ENCODE measurements at places on chromosomes 5 and 9. TPM values are rescaled to one million over a fixed set of nuclear protein-coding genes. Genes with fewer than 3 reads are reported as not detected.

DNA sequence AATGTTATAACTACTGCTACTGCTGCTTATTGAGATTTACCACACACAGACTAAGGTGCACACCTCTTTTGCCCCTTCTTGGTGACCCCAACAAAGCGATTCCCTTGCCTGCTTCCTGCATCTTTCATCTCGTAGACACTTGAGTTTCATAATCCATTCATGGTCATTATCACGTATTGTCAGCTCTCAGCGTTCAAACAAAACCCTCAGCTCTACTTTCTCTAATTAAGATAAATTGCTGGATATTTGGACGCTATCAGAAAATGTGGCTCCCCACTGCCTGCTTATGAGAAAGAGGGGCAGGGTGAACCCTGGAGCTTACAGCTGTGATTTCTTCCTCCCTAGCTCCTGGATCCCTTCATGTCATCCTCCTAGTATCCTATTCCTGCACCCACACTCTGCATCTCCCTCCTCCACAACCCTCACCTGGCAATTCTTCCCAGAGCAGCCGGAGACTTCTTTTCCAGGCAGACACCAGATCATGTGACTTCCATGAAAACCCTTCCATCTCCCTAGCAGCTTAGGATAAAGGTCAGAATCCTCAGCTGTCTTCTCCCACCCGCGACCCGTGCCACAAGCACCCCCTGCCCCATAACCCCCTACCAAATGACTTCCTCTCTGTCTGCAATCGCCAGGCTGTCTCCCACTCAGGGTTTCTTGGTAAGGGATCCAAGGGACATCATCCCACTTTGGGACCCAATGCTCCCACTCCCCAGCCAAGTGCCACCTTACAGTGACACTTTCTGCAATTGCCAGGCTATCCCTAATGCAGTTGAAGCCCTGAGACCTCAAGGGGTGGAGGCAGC, 146.5 kb downstream of the NSG2 start:
- DNase-seq: no peak

- no peak for DNase-seq
Observed at GRCh38 chr9:127336506-127337352, 60.2 kb upstream of the SLC2A8 start.

GRCh38 chr9:7433508-7434292, 365.9 kb downstream of the DMAC1 start:
- no peak for DNase-seq

DNA sequence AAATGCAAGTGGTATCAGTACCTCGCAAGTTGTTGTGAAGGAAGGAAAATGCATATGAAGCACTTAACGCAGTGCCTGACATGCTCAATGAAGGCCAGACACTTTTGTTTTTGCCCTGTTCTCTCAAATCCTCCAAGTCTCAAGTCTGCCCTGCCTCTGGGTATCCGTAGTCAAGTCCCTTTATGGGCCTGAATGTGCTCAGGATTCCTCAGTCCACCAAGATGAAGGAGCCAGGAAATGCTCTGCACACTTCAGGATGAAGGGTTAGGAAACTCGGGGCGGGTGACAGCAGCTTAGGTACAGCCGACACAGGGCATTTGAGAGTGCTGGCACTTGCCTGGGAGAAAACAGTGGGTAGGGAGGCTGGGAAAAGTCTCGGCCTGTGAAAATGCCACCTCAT, 1.4 kb downstream of the ECSCR start:
- DNase-seq: no peak

DNA sequence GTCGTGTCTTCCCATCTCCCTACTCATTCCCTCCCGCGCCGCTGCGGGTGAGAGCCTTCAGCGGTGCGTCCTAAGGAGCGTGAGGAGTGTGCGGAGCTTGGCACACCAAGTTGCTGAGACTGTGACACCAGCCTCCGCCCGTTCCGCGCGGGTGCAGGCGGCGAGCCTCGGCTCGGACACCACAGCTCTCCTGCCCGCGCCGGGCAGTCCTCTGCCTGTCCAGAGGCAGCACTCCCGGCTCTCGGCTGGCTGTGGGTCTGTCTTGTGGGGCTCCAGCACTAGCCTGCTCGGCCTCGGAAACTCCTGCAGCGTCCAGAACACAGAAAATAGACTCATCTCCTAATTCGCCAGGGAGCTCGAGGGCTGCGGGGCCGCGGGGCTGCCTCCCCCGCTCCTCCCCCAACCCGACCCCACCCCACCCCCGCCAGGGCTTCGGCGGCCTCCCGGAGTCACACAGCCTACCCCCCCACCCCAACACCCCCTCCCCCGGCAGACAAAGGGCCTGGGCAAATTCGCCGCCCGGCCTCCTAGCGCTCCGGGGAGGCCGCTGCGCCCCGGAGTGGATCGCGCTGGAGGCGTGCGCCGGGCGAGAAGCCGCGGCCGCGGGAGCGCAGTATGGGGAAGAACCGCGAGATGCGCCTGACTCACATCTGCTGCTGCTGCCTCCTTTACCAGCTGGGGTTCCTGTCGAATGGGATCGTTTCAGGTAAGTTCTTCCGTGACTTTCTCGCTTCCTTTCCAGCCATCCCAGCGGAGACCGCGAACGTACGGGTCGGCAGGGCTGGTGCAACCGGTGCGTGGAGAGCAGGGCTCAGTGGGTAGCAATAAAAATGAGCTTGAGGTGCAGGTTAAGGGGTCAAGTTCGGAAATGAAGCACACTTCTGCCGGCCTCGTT, at the start of gene ADAMTS19:
TSS of gene ADAMTS19 (plus strand) at position 522 of the 895 bp plus-strand sequence. CDS start at position 616, 94 bp downstream.
- DNase-seq: peak; percentile 68

GRCh38 chr5:80654054-80654390, 430 bp upstream of the MSH3 start:
- peak; percentile 35 for DNase-seq

- no peak for DNase-seq
Observed at GRCh38 chr5:109849478-109850088, 159.9 kb downstream of the MAN2A1 start.

GRCh38 chr9:26974927-26975326, 18.7 kb downstream of the IFT74 start:
- peak; percentile 36 for DNase-seq

DNA sequence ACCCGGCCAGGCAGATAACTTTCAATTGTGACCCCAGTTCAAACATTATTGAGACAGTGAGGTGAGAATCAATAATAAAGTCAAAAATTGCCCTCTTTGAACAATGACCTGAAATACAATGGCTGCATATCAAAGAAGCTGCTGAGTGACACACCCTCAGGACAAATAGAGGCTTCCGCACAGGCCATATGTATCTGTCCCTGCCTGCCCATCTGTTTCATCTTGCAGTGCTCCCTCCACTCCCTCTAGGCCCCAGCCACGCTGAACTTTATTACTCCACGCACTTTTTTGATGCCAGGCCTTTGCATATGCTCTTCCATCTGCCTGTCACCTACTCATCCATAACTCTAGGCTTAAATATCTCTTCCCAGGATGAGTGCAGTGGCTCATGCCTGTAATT, 15.9 kb upstream of the PFDN1 start:
- no peak for DNase-seq

DNA sequence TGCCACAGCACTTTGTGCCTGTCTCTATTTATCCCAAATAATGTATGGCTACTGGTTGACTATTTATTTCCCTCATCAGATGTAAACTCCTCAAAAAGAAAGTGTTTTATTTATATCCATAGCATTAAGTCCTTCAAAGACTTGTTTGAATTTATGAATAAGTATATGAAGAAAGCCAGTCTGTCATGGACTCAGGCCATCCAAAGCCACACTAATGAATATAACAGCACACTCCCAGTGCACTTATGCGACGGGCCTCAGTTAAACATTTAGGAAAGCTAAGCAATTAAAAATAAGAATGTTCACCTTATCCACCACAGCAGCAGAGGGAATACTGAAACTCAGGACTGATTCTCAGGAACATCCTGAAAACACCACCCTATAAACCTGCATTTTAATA, 77.5 kb downstream of the DENND1A start:
- no peak for DNase-seq

DNA sequence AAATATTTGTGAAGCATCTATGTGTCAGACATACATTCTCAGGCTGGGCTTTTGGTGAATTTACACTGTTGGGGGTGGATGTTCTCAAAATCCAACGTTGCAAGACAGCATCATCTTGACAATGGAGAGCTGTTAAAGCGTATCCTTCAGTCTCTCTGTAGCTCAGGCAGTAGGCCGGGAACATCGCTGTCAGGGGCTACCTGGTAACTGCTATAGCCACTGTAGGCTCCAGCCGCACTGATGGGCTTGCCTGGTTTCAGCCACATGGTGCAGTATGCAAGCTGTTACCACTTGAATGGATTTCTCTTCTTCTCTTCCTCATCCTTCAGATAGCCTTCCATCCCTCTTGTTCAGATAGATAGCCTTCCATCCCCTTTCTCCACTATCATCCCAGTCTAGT, 51.7 kb downstream of the DRD1 start:
- no peak for DNase-seq

DNA sequence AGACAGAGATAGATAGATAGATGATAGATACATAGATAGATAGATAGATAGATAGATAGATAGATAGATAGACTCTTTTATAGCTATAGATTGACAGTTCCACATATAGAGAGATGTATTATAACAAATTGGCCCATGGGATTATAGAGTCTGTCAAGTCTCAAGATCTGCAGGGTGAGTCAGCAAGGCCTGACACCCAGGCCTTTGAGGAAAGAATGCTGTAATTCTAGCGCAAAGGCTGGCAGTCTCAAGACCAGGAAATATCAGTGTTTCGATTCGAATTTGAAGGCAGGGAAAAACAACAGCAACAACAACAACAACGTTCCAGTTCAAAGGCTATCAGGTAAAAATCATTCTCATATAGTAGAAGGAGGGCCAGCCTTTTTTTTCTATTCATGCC, 339.2 kb upstream of the CDH9 start:
- no peak for DNase-seq

DNA sequence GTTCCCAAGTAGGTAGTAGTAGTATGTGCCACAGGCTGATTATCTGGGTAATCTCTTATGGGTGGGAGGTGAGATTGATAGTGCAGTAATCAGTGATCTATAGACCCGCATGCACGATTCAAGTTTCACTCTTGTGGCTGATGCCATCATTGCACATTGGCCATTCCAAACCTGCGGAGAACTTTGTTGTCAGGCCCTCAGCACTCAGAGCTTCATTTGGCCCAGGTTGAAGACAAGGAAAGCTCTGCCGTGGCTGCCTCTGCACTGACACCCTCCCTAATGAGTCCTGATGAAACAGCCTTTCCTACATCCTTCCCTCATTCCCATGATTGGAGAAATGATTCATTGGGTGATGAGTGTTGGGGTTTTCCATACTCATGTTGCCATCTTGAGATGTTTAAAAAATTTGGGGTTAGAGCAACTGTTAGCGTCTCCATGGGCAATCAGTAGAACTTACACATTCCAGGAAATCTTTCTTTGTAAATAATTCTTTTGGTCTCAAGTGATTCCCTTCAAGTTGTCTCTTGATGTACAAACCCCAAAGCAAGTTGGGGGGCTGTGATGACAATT, 22.9 kb downstream of the PROP1 start:
- DNase-seq: no peak

DNA sequence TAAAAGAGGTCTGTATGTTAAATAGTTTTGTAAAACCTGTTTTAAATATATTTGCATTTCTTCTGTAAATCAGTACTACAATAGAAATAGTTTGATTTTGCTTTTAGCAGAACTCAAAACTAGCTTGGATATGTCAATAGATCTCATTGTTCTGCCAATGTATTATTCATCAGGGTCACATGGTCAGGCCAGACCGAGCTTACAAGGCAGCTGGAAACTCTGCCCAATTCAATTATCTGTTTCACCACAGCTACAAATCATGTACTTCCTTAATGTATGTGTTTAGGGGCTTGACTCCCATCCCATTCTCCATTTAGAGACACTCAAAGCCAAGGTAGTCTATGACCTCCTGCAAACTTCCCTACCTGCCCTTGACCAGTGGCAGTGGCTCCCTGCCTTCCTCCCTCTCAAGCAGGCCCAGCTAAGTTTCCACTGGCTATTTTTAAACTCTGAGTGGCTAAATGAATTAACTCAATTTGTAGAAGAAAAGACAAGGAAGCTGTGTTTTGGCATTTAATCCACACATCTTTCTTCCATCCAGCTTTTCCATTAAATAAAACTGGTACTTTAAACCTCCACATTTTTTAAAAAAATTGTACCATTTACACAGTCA, 46.4 kb upstream of the SELENOP start:
- no peak for DNase-seq

DNA sequence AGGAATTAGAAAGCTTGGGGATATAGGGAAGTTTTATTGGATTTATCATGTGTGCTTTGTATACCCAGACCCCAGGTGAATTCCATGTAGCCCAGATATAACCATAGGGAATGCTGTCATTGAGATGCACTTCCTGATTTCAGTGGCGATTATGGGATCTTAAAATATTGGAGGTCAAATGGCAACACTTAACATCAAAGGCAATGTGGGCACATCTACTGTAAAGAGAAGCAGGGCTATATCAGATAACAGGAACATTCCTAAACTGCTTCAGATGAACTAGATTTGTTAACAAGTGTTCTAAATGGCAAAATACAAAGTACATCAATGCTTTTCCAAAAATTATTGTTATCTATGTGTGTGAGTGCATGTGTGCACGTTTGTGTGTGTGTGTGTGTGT, 883.5 kb upstream of the EDIL3 start:
- no peak for DNase-seq

GRCh38 chr5:6615034-6615815, 17.6 kb downstream of the NSUN2 start:
- DNase-seq: no peak

DNA sequence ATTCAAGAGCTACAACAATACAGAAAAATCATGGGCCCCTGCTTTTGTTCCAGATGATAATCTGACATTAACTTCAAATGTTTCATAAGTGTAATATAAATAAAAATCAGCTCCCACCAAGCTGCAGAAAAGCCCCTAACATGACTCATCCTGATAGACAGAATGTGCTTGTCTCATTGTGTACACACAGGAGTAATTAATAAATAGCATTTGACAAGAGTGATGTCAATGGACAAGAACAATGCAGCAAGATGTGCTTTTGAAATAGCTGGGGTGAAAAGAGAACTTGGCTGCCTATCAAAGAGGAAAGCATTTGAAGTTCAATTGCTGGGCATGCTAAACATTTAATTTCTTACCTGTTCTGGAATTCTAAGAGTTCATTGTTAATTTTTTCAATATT, 79.2 kb downstream of the DNAH5 start:
- no peak for DNase-seq

DNA sequence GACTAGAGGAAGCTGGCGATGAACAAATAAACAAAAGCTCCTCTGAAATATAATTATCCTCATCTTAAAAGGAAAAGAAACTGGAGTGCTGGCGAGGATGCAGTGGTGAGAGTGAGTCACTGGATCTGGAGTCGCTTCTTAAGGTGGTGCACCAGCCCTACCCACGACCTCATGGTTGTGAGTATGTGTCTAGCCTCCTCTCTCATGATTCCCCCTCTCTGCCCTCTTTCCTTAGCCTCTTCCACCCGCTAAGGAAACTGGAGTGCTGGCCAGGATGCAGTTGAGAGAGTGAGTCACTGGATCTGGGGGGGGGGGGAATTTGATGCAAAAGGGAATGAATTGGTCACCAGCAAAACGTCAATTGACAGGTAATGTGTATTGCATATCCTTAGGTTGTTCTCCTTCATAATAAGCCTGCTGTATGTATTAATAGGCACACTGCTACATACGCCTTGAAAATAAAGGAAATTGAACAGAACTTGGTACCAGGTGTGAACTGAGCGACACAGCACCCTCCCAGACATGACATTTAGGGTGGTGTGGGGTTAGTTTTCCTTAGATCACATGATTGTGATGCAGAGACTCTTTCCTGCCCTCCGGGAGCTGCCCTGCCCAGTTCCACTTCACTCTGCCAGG, 36.3 kb upstream of the EBF1 start:
- no peak for DNase-seq

Gene CENPK
- 134 TPM for total RNA-seq

Gene MEIKIN
- not detected for total RNA-seq

Gene ST8SIA4
- total RNA-seq: 0.71 TPM

Gene PCDHGC4
- total RNA-seq: 10.4 TPM

Gene SOX30
- 0.17 TPM for total RNA-seq

Gene COL27A1
- 16.2 TPM for total RNA-seq
